ENCODE measurements at places on chromosomes 12 and 14.

- DNase-seq, result no peak
Observed at GRCh38 chr12:12056951-12057350, 13.8 kb upstream of the BCL2L14 start.

- DNase-seq, result no peak
Observed at GRCh38 chr12:73632191-73632590, 905.4 kb upstream of the ATXN7L3B start.

DNA sequence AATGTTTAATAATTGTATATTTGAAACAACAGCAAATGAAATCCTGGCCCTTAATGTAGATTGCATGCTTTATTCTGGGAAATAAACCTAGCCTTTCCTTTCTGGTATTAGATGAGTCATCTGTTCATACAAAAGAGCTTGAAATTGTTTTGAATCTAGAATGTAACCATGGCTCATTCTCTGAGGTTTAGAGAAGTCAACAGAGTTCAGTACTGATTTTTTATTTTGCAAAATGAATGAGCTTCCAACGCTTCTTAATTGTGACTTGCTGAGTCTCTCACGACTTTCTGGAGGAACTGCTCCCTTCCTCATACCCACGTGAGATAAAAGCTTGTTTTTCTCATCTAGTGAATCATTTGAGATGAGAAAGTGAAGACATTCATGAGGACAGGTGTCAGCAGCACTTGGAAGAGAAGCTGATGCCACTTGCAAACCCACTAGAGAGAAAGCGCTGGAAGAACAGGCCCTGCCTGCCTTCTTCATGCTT, 509.6 kb downstream of the VRK1 start:
- DNase-seq, result no peak

DNA sequence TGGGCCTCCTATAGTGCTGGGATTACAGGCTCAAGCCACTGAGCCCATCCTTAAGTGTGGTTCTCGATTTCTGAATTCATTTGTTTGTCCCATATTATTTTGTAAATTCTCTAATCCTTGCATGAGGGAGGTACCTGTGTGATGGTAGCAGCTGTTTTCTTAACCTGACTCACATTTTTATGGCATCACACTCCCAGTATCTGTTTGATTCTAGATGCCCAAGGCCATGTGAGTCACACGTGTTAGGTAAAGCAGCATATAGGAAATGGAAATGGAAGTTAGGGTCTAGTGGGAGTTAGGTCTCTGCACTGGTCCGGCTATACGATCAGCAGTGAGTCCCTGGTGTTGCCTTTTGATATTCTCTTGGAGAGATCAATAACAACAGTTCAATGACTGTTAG, 198.1 kb downstream of the ERC1 start:
- no peak for DNase-seq

GRCh38 chr12:96274331-96274730, 80.2 kb downstream of the ELK3 start:
- no peak for DNase-seq

- no peak for DNase-seq
Observed at GRCh38 chr12:12207746-12208145, 59.1 kb downstream of the LRP6 start.

- no peak for DNase-seq
Observed at GRCh38 chr14:90137807-90138206, 76.0 kb downstream of the KCNK13 start.

All from ascending aorta (tissue), 2 donors.